ENCODE measurements at places on chromosomes 16 and 17.

DNA sequence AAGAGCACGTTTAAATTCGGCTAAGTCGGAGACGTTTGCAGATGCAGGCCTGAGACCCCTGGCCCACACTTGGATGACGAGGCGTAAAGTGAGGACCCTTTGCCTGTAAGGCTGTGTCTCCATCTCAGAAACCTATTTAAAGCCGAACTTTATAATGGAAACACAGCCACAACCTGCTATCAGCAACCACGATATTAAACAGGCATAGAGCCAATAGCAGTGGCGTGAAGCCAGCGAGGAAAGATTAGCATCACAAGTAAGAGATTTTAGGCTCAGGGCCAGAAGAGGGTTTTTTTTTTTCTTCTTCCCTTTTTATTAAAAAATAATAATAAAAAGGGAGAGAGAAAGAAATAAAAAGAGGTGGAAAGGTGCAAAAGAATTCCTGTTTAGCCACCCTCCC lies 111.3 kb upstream of the NOL11 start:
- no peak for DNase-seq

DNA sequence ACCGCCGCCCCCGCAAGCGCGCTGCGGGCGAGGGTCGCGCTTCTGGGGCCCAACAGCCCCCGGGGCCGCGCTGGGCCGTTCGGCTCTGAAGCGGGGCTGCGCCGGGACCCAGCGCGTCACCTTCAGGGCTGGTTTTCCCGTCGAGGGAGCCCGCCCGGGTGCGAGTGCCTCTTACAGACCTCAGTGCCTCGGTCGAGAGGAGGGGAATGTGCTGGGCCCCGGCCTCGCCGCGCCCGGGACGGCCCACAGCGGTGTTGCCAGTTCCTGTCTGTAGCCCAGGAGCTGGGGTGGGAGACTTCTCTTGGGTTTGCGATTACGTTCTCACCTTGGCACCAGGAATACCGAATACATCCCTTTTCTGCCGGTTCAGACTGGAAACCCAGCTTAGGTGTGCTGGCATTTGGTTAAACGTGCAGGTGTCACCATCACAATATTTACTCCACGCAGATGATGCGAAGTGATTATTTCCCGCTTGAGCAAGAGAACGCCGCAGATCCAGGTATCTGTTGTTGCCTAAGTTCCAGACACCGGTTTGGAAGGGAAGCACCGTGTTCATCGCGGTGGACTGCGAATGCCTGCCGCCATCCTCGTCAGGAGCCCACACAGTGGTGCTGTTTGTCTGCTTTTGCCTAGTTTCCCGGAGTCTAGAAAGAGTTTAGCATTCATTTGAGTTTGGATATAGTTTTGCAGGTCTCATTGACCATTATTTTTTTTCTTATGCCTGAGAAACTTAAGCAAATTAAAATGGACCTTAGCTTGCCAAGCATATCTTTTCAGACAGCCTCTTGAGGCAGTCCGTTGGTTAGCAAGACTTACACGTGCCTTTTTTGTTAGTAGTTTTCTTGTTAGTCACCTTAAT lies 914 bp downstream of the MAP1LC3B start:
- DNase-seq, result peak; percentile 36

GRCh38 chr16:728890-729744 lies 2.2 kb downstream of the HAGHL start:
- no peak for DNase-seq

- no peak for DNase-seq
Observed at GRCh38 chr17:43316522-43317142, 82.2 kb upstream of the ARL4D start.

DNA sequence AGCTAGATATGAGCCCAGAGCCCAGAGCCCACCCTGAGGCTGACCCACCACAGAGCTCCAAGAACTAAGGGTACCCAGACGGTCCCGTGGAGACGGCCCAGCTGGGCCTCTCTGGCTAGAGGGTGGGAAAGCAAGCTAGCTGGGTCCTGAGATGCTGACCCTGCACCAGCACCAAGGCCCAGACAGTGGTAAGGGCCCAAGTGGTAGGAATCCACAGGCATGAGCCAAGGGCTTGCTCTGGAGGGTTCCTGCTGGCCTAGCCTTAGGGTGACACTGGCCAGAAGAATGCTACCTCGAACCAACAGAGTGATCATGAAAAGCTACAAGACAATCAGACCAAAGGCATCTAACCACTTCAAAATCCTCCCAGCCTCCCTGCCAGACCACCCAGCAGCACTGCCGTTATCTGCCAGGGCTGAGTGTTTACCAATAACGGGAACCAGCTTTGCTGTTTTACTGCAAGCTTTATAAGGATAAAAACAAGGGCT lies 13.2 kb downstream of the HIC1 start:
- no peak for DNase-seq

DNA sequence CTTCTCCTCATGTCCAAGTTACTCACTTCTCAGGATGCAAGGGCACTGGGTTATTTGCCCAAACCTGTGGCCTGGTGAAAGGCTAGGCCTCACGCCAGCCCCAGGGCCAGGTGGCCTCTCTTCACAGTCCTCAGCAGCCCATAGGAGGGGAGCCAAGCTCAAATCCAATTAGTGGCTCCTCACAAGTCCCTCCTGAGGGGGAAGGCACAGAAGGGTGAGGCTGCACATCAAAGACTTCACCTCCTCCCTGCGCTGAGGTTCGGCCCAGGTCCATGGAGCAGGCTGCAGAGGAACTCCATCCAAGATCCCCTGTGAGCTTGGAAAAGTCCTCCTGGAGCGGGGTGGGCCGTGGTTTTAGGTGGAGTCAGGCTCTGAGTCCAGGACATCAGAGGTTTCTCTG lies 320.0 kb downstream of the FOXL1 start:
- no peak for DNase-seq

- DNase-seq, result no peak
Observed at GRCh38 chr17:21020622-21021021, 22.2 kb downstream of the USP22 start.

DNA sequence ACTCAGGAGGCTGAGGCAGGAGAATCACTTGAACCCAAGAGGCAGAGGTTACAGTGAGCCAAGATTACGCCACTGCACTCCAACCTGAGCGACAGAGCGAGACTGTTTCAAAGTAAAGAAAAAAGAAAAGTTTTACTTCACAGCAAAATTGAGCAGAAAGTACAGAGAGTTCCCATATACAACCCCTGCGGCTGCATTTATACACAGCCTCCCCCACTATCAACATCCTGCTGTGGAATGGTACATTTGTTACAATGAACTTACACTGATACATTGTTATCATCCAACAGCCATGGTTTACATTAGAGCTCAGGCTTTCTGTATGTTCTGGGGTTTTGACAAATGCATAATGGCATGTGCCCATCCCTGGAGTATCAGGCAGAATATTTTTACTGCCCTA lies 2.6 kb upstream of the MTHFSD start:
- no peak for DNase-seq

- no peak for DNase-seq
Observed at GRCh38 chr17:73069164-73069770, 23.2 kb downstream of the SLC39A11 start.

GRCh38 chr16:58533751-58534470 lies 18.6 kb downstream of the SETD6 start:
- DNase-seq, result no peak

DNA sequence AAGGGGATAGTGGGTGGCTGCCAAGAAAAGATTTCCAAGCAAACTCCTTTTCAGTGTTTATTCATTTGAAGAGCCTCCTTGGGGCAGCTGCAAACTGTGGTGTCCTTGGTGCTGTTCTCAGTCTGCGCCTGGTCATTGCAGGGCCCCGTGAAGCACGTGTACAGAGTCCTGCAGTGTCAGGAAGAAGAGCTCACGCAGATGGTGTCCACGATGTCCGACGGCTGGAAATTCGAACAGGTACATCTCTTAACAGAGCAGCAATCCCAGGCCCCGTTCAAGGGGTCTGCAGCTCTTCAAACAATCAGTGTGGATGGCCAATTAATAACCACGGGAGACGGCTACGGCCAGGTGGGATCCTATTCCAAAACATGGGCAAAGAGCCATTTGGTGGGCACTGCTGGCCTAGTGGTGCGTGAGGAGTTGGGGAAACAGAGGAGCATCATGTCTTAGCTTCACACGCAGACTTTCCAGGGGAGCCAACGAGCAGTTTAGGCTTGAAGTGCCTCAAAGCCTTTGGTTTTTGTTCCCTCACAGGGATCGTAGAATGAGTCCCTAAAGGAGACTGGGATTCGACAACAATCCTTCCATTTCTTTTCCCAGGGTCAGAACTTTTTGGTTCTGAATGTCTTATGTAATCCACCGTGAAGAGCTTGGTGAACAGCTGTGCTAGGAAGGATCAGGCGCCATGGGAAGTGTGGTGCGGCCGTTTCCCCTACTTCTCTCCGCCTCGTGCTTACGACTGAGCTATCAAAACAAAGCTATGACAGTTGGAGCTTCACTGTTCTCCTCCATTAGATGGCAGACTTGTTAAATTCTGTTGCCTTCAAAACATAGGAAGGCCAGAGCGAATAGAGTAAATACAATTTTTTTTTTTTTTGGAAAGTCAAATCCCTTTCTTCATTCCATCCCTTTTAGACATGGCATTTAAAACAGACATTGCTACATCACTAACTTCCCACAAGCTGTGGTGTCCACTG lies 12.6 kb downstream of the KCTD2 start:
- peak; percentile 70 for DNase-seq

DNA sequence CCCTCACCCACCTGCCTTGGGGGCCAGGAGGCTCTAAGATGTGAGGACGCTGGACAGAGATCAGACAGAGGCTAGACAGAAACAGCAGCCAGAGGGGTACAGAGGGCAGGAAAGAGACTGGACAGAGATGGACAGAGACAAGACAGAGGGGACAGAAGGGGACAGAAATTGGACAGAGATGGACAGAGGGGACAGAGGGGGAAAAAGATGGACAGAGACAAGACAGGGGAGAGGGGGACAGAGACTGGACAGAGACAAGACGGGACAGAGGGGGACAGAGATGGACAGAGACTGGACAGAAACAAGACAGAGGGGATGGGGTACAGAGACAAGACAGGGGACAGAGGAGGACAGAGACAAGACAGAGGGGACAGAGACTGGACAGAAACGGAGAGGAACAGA lies 16.1 kb downstream of the UTS2R start:
- DNase-seq, result no peak

GRCh38 chr17:21377705-21378396 lies 1.7 kb downstream of the KCNJ12 start:
- no peak for DNase-seq

- no peak for DNase-seq
Observed at GRCh38 chr17:31116167-31116566, 21.4 kb downstream of the NF1 start.

DNA sequence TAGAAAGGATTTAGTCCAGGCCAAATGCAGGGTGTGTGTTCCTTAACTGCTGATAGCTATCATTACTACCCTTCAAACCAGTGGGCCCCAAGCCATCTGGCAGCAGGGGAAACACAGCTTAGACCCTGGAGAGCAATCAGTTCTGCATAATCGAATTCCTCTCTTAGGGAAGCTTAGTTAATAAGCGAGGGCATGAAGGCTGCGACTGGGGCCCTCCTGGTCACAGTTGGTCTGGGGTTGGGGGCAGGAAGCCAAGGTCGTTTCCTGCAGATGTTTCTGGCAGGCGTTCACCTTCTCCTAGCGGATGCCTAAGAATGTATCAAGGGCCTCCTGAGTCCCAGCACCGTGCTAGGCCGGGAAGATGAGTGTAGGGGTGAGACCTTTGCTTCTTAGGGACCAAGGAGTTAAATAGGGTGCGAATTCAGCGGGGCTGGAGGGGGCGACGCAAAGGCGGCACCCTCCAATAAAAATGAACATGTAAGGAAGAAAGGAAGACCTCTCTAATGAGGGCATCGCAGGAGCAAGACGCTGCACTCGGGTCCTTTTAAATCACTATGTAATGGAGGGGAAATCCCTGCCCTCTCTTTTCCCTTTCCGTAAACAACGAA lies 16.5 kb upstream of the EEF2K start:
- no peak for DNase-seq

- no peak for DNase-seq
Observed at GRCh38 chr17:72171703-72172667, 51.2 kb downstream of the SOX9 start.

GRCh38 chr17:78013683-78014467 lies 55.4 kb downstream of the TNRC6C start:
- peak; percentile 70 for DNase-seq

- DNase-seq, result no peak
Observed at GRCh38 chr16:78972006-78972405, 628.5 kb downstream of the MAF start.

DNA sequence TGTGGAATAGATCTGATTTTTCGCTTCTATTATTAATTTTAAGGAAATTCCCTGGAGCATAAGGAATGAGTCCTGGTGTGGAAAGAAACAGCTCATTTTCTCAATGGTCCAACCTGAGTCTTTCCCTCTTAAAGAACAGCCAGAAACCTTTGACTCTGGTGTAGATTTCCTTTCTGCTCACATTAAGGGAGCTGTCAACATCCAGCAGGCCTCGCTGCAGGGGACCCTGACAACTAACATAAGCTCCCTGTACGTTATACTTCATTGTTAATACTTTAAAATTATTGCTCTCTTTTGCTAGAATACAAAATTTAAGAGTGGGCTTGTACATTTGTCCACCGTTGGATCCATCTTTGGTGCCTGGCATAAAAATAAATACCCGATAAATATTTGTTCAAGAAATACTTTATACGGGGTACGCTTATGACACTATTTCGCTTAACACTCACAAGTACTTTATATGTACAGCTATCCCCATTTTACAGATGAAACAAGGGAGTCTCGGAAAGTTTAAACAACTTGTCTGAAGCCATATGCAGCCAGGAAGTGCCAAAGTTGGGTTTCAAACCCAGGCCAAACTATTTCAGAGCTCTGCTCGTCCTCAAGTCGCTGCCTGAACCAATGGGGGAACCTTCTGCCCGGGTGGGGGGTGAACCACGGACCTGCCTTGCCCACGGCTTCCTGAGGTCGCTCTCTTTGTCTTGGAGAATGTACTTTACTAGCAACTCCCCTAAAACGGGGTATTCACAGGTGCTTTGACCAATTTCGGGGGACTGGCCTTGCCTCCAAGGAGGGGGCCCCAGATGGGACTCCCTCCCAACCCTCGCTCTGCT lies 611 bp downstream of the SMARCE1 start:
- DNase-seq, result peak; percentile 42

GRCh38 chr16:26816266-26816665 lies 250.5 kb upstream of the C16orf82 start:
- no peak for DNase-seq

GRCh38 chr16:50984688-50985087 lies 166.4 kb downstream of the SALL1 start:
- no peak for DNase-seq

DNA sequence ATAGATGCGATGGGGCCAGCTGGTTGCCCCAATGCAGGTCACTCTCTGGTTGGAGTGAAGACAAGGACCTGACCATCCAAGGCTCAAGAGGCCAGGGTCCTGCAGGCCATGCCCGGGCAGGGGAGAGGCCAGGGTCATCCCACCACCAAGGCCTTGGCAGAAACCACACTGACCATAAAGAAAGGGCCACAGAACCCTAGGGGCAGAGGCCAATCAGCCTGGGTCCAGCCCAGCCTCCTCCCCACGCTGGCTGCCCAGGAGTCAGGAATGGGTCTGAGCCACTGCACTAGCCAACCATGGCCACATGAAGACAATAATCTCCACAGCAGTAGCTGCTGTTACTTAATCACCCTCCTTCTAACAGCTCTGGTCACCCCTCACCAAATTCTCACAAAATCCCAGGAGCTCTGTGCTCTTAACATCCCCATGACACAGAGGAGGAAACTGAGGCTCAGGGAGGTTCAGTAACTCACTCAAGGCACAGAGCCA lies 10.2 kb upstream of the BCAR1 start:
- no peak for DNase-seq

Data from inflammatory macrophage (primary cell).